ENCODE measurements at places on chromosomes 5 and 9.

DNA sequence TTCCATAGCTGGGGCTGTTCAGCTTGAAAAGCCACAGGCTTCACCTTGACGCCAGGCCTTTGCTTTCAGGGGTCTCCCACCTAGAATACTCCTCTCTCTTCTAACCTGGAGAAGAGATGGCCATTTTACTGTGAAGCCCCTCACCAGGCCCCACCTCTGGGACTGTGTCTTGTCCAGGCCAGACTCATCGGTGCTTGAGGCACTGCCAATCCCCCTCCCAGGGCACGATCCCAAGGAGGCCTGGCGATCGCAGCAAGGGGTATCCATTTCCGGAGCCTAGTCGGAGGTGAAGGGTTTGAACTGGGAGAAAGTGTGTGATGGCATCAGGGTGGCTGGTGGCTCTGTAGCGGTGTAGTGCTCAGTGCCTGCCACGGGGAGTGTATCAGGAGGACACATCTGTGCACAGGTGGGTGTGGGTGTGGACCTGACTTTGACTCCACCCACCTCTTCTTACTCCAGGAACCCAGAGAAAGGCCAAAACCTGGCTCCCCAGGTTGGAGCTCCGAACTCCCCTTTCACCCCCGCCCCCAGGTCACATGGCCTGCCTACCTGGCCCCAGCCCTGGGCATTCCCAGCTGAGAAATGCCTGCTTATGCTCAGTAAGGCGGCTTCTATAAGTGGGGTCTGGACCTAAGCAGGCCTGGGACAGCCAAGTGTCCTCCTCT lies 27.4 kb upstream of the ENHO start:
- no peak for DNase-seq

- no peak for DNase-seq
These were observed 59.3 kb upstream of the MYO10 start for GRCh38 chr5:16995372-16995771.

DNA sequence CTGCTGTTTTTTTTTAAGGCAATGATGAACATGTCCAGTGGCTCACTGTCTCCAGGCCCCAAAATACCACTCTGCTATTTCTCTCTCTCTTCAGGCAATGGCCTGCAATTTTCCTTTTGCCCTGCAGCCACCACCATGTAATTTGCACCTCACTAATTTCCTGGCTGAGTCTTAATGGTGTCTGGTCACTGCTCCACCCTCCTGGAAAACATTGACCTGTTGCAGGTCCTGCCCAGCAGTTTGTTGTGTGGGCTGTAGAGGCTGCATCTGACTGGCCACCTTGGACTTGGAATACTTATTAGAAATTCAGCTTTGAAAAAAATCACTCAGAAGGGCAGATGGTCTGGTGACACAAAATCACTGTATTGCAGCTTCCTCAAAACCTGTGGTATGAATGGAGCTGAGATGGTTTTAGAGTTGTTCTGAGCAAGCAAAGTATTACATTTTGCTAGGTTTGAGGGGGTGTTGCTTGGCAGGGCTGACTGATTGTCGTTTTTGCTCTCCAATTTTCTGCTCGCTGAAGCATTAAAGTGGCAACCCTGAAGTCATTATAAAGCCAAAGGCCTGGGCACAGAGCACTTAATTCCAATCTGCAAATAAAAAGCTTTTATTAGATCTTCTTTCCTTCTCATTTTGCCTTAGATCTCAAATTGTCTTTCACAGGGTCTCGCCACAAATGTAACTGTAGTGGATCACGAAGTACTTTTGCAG lies 134.8 kb downstream of the TMEM174 start:
- DNase-seq, result no peak

GRCh38 chr5:137320056-137321045 lies 178.8 kb downstream of the SPOCK1 start:
- DNase-seq, result no peak

DNA sequence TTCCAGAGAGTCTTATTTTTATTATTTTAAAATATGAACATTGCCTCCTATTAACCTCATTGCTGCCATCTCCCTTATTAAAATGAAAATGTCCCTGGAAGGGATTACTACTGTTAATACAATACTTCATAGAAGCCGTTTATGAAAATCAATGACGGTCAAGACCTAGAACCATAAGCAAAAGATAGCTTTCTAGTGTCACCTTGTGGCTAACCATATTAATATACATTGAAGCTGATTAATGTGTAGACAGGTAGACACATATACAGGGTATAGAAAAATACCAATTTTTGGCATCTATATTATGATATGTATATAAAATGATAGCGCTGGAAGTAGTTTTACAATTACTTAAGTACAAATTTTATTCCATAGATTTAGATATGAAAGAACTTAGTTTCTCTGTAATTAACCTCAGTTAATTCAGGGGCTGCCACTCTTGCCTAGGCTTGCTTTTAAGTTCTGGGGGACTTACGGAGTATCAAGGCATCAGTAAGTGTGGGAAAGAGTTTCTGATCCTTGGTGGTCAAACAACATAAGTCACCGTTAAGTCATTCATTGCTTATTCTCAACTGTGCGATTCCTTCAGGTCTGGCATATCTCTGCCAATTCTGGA lies 2.5 kb upstream of the YTHDC2 start:
- no peak for DNase-seq

DNA sequence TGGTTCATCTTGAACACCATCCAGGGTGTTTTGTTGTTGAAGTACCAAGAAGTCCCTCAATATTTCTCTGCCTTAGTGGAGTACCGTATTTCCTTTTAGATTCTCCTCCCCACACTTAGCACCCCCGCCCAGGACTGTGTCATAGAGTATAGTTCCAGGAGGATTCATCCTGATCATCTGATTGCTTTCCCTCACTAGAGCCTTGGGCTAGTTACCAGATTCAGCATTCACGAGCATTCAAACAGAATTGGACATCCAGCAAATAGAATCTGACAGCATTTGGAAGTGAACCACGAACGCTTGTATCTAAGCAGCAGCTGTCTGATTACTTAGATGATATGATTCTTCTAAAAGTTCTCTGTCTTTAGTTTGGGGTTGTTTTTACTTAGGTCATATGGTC lies 248.1 kb upstream of the TAS2R1 start:
- DNase-seq, result no peak

DNA sequence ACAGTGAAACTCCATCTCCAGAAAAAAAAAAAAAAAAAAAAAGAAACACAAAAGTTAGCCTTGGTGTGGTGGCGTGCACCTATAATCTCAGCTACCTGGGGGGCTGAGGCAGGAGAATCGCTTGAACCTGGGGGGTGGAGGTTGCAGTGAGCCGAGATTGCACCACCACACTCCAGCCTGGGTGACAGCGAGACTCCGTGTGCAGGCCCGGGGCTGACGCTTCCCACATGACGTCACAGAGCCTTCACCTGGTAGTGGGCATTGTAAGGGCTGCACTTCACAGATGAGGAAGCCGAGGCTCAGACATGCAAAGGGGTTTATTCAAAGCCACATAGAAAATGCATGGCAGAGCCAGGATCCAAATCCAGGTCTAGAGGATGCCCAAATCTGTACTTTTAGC lies 114.2 kb downstream of the GAPVD1 start:
- DNase-seq, result no peak

- peak; percentile 34 for DNase-seq
These were observed at the start of gene MELK for GRCh38 chr9:36572515-36573418. Gene MELK, plus strand, starts transcription at chr9:36572895. Its CDS starts 8,787 bp downstream, at chr9:36581682.

DNA sequence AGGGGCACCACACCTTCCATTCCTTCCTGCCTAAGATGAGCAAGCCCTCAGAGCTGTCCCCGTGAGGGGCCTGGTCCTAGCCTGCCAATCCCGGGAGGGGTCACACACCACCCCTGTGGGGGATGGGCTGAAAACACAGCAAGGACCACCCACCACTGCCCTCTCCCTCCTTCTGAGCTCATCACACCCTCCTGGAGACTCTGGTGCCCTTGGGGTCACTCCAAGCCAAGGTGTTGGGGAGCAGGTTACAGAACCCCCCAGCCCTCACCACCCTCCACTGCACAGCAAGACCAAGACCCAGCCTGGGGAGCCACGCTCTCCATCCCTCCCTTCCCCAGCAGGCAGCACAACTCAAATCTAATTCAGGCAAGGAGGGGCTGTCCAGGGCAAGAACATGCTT lies 60.5 kb upstream of the PPP1R26 start:
- no peak for DNase-seq

GRCh38 chr5:147346006-147346561 lies 111.3 kb downstream of the STK32A start:
- DNase-seq, result no peak

Measured in brain pericyte (primary cell).